CD4-positive, alpha-beta T cell treated with Interleukin-12 subunit alpha and Interleukin-12 subunit beta, for 1 hour (primary cell): ENCODE measurements at places on chromosomes 2 and 18.

DNA sequence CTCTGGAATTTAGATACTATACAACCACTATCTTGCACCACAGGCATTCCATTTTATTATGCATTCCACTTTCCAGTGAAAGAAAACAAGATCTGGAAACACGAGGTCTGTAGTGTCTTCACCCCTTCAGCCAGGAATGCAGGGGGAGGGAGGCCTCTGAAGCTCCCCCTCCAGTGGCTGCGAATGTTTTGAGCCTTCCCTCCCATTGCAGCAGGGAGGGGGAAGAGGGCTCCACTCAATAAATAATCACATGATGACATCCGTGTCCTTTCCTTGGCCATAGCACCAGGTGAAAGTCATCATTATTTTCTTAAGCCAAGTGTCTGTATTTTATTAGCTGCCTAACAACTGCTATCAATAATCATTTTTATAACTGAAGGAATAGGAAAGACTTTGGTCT, 38.6 kb downstream of the ALPK2 start:
- DNase-seq: no peak

GRCh38 chr2:32626639-32627221, 1.1 kb upstream of the TTC27 start:
- DNase-seq: no peak

GRCh38 chr2:39202639-39203369, 41.0 kb downstream of the CDKL4 start:
- no peak for DNase-seq

- no peak for DNase-seq
Measured at GRCh38 chr2:241237047-241237446, 48.6 kb downstream of the ANO7 start.

DNA sequence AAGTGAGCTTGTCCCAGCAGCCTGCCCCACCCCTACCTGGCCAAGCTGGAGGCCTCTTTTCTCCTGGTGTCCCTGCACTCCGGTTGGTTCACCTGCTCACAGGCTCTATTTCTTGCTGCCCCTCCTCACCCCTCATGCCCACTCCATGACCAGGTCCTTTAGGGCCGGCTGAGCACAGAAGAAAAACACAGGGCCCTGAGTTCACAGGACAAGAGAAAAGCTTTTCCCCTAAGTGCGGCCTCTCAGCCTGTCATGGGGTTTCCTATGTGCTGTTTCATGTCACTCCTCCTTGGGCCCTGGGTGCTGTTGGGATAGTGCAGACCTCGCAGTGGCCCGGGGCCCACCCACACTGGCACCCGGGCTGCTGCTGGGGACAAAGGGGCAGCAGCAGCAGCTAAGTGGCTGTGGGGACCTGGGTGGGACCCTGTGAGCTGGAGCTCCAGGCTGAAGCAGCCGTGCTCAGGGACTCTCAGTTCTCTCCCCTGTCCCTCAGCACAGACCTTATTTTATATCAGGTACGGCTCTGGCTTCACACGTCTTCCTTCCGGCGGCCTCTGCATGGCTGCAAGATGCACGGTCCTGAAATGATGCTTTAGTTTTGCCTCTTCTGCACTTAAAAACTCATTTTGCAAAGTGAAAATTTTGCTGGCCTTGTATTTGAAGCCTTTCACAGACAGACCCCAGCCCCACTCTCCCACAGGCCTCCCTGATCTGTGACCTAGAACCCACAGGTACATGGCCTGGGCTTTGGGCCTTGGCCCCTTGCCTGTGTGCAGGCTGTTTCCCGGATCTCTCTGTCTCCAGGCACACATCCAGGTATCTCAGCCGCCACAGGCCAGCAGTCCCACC, 71.8 kb downstream of the SH3RF3 start:
- DNase-seq: no peak

DNA sequence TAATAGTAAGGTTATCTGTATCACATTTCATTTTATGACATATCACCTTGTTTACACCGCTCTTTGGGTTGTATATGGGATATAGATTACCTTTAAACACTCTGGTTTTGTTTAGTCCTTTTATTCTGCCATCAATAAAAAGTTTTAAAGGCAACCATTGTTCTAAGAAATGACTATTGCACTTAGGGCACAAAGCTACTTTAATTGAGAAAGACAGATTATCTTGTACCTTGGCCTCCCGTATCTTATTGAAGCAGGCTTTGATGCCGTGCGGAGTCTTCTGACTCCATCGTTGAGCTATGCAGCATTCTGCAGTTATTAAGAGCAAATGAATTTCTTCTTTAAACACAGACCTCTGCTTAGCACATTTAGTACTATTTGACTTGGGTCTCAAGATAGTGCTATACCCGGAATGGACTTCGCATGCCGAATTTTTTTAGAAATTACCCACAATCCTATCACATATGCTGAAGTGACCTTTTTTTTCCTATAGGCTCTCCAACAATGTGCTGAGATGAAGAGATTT, 16.7 kb downstream of the PKDCC start:
- DNase-seq: no peak

DNA sequence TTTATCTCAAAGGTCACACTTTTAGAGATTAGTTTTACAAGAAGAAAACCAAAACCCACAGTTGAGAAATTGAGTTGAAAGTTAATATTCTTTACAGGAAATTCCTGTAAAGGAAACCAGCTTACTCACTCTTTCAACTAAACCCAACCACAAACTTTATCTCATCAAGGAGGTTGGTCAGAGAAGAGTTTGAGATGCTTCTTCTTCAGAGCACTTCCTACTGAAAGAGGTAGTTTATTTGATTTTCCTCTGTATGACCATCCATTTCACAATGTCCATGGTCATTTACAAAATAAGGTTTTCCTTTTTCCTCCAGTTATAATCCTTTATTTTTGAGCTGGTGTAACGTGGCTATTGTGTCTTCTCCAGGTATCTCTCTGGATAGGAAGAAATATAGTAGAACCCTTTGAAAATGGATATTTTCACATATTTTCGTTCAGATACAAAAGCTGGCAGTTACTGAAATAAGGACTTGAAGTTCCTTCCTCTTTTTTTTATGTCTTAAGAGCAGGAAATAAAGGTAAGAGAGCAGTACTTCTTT, 4.5 kb upstream of the IL18RAP start:
- DNase-seq: peak; percentile 57

- DNase-seq: no peak
Measured at GRCh38 chr2:65390134-65390533, 42.3 kb downstream of the SPRED2 start.

DNA sequence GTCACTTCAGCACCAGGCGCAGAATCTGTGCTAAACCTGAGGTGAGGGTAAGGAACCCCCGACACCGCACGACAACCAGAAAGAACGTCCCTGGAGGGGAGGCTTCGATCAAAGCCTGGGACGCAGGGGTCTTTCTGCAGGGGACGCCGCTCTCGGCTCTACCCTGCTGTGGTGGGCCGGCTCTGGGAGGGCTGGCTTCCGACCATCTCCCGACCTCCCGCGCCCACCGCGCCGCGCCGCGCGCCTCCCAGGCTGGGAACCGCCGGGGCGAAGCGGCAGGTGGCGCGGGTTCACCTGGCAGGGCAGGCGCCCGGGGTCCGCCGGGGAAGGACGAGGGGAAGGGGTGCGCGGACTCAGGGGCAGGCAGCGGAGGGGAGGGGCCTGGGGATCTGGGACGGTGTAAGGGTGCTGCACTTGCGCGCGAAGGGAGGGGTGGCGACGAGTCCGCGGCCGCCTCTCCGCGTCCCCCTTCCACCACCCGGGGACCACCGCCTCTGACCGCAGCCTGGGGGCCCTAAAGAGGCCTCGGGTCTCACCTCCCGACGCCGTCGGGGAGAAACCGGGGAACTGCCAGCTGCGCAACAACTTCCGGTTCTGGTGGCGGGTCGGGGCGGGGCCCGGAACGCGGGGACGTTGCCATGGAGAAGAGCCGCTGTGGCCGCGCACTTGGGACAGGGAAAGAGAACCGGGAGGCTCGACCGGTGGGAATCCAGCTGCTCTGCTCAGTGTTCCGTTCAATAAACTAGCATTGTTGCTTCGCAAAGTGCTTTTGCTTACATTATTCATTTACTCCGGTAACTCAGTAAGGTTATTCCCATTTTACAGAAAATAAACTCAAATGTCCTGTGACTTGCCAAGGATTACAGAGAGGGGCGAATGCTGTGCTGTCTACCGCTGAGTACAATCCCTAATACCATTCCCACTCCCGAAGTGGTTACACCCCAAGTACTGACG, at the start of gene ZNF396:
TSS of gene ZNF396 (minus strand) at position 596 of the 954 bp plus-strand sequence. CDS start 3,045 bp downstream, outside the sequence.
- peak; percentile 72 for DNase-seq

GRCh38 chr2:67471681-67472080, 74.5 kb downstream of the ETAA1 start:
- DNase-seq: no peak

DNA sequence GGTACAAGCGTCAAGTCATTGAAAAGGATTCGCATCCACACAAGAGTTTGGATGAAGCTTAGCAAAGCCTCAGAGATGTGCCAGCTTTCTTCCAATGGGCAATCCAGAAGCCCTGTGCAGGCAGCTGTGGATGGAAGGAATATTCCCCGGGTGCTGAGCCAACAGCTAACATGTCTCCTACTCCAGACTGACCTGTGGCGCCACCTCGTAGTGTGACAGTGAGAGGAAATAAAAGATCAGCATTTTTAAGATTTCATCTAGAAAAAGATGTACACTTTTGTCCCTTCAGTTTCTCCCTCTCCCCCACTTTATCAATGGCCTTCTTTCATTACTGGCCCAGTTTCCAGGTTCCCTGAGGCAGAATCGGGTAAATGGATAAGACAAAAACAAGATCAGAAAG, 48.9 kb upstream of the SPATS2L start:
- no peak for DNase-seq

DNA sequence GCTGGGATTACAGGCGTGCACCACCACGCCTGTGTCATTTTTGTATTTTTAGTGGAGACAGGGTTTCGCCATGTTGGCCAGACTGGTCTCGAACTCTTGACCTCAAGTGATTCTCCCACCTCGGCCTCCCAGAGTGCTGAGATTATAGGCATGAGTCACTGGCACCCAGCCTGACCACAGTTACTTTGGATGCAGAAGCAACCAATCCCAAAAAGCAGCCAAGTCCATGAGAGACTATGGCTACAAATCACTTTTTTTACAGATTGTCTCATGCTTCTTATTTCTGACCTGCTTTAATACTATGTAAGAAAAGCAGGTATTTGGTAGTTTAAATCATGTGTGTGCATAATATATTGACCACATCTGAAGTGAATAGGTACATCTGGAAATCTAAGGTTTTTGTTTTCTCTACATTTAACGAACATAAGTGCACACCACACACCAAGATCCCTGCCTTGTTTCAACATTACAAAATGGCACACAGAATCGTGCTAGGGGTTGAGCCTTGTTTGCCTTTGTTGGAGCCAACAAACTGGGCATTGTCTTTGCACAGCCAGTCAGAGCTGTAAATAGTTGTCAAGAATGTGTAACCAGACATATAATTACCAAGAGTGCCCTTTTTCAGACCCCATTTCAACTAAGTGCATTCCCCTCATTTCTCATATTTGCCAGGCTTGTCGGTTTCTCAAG, 18.3 kb upstream of the MAP4K4 start:
- no peak for DNase-seq

DNA sequence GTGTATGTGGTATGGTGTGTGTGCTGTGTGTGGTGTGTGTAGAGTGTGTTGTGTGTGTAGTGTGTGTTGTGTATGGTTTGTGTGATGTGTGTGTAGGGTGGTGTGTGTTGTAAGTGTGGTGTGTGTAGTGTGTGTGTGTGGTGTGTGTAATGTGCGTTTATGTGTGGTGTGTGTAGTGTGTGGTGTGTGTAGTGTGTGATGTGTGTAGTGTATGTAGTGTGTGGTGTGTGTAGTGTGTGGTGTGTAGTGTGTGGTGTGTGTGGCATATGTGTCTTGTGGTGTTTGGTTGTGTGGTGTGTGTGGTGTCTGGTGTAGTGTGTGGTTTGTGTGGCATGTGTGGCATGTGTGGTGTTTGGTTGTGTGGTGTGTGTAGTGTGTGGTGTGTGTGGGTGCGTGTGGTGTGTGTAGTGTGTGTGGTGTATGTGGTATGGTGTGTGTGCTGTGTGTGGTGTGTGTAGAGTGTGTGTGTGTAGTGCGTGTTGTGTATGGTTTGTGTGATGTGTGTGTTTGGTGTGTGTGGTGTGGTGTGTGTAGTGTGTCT, 4.0 kb upstream of the RTP5 start:
- DNase-seq: no peak

- DNase-seq: no peak
Measured at GRCh38 chr2:165017966-165018596, 62.8 kb upstream of the SLC38A11 start.

DNA sequence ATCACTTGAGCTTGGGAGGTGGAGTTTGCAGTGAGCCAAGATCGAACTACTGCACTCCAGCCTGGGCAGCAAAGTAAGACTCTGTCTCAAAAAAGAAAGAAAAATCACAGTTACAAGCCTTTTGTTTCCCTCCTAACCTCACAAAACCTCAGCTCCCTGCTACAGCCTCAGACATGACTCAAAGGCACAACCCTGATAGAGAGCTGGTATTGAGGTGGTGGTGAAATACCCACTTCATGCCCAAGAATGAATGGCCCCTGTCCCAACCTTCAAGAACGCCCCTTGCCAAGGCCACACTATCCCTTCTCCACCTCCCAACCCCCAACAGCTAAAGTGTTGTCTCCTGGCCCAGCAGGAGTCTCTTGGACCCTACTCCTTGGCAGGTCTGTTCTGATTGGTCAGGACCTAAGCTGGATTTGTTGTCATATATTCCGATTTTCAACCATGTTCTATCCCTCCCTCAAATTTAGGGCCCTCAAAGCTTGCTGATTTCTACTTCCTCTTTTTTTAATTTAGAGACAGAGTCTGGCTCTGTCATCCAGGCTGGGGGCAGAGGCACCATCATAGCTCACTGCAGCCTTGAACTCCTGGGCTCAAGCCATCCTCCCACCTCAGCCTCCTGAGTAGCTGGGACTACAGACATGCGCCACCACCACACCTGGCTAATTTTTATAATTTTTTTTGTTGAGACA, 61.9 kb upstream of the BZW1 start:
- no peak for DNase-seq

DNA sequence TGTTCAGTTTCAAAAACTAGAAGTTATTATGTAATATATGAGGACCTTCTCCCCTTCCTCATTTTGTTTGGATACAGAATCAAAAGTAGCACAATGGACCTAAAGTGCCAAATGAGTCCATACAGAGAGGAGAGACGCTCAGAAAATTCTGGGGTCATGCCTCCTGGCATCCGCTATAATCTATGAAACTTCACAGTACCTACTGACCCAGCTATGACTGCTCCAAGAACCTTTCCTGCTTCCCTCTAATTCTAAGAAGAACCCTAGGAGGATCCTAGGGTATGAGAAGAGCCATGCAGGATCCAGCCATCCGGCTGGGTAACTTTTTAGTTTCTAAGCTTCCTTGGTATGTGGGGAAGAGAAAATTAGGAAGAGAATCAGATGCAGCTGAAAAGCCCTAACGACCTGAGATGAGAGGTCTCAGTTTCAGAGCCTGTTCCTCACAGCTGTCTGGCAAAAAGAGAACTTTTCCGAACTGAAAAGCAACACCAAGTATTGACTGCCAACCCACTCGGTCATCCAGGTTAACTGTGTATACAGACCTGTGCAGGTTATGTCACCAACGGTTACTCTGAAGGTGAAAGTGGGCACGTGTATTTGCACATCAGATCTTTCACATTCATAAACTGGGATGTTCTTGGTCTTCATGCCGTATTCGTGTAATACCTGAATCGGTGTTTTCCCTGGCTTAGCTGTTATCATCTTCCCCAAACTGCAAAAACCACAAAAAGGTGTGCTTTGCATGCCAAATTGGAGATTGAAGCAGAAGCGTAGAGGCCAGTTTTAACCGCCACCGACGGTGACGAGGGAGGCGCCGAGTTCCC, 1.1 kb downstream of the PRKRA start:
- no peak for DNase-seq

- no peak for DNase-seq
Measured at GRCh38 chr2:164205347-164205746, 415.9 kb downstream of the GRB14 start.
